A375 (cell line): ENCODE measurements at places on chromosomes 3 and 15. TPM values are rescaled to one million over a fixed set of nuclear protein-coding genes. Genes with fewer than 3 reads are reported as not detected.

NLGN1 gene
- total RNA-seq, result 9.2 and 12.6 TPM in 2 replicates

P3H2 gene
- 4.3 and 10.6 TPM in 2 replicates for total RNA-seq

CFAP100 gene
- not detected in 2 replicates for total RNA-seq

ACKR4 gene
- total RNA-seq, result 0.13 TPM in 1 of 2 replicates, not detected in the other

VIPR1 gene
- total RNA-seq, result 13.3 and 13.5 TPM in 2 replicates

TTLL3 gene
- total RNA-seq, result 11.8 and 15.3 TPM in 2 replicates

GHSR gene
- total RNA-seq, result not detected in 2 replicates

LYZL4 gene
- 0.34 TPM in 1 of 2 replicates, not detected in the other for total RNA-seq

MLF1 gene
- total RNA-seq, result 15.8 and 21.4 TPM in 2 replicates

HCN4 gene
- total RNA-seq, result not detected in 2 replicates
